Renal cortical epithelial cell (primary cell): ENCODE measurements at places on chromosomes 5 and 9. TPM values are rescaled to one million over a fixed set of nuclear protein-coding genes. Genes with fewer than 3 reads are reported as not detected.

DNA sequence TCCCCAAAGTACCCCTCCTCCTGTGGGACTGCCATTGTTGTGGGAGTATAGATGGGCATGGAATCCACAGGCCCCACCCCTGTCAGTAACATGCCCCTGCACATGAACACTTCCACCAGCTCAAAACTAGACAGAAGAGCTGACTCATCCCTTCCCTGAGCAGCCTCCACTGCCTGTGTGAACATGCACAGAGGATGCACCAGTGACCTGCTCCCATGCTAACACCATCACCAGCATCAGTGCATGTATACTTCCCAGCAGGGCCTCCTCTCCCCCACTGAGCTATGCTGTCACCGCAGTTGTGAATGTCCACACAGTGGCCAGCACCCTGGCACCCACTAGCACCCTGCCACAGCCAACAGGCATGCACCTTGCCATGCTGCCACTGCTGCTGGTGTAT lies 939.8 kb downstream of the EFNA5 start:
- DNase-seq = no peak

GRCh38 chr9:75152416-75152815 lies 64.1 kb downstream of the OSTF1 start:
- DNase-seq = no peak

DNA sequence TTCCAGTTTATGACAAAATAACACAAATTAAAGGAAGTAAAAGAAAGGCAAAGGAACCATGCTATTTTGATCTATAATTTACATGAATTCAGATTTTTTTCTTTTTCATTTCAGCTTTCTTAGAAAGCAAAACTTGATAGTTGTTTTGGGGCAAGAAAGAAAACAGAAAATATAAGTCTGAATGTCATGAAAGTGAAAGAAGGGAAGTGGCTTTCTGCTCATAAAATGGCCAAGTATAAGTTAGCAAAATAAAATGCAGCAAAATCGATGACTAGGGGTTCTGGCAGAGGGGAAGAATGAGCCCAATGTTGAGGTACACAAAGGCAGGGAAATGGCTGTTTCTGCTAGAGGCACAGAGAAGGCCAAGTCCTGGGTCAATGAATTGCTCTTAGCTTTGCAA lies 3.0 kb upstream of the IFNW1 start:
- no peak for DNase-seq

- peak; percentile 67 for DNase-seq
Observed at GRCh38 chr9:111298731-111299598, 31.1 kb downstream of the OR2K2 start.

Gene PRRC1
- total RNA-seq = 48.1 and 70.6 TPM in 2 replicates
